ENCODE measurements at places on chromosomes 1 and 21.

DNA sequence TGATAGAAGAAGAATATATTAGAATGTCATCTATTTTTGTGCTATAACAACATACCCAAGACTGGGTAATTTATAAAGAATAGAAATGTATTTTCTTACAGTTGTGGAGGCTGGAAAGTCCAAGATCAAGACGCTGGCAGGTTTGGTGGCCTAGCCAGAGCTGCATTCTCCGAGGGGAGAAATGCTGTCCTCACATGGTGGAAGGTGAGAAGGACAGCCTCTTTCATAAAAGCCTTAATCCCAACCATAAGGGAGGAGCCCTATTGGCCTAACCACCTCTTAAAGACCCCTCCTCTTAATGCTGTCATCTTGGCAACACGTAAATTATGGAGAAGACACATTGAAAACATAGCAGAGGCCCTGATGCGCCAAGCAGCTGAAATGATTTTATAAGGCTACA lies 60.1 kb upstream of the KAZN start:
- no peak for DNase-seq

GRCh38 chr1:53634571-53634979 lies 104.4 kb downstream of the GLIS1 start:
- no peak for DNase-seq

DNA sequence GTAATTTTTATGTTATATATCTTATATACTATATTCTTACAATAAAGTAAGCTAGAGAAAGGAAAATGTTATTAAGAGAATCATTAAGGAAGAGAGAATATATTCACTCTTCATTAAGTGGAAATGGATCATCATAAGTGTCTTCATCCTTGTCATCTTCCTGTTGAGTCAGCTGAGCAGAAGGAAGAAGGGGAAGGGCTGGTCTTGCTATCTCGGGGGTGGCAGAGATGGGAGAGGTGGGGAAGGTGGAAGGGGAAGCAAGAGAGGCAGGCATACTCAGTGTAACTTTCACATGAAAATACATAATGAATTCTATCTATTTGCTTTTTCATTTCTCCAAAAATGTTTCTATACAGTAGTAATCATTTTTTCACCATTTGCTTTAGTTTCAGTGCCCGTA lies 5.1 kb downstream of the DNASE2B start:
- peak; percentile 21 for DNase-seq

DNA sequence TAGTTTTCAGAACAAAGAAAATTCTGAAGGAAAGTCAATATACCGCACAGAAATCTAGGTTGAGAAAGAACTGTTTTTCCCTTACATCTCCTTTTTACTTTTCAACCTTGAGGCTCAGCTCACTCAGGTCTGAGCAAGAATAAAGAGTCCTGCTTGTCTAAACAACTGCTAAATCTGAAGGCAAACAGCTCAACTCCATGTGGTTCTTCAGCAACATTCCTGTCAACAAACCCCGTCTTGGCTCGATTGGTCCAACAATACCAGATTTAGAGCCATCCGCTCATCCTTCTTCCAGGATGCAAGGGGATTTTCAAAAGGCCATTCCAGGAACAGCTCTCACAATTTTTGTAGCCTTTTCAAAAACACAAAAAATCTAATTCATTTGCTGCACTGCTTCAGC lies 119.8 kb downstream of the HLCS start:
- DNase-seq: no peak

DNA sequence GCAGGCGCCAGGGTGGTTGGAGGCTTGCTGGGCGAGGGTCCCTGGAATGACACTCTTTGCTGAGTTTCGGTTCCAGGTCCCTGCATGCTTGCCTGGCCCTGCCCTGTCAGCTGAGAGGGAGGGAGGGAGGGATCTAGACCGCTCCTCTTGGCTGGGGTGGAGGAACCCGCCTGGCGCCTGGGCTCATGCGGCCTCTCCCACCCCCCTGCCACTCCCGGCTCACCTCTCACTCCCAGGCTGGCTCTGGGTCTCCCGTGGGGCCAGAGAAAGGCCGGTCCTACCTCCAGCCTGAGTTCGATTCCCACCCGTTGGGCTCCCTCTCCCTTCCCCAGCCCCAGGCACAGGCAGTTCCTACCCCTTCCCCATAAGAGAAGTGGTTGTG lies 19.0 kb upstream of the IFNLR1 start:
- DNase-seq: no peak

GRCh38 chr1:154442006-154442740 lies 37.0 kb downstream of the IL6R start:
- DNase-seq: no peak

DNA sequence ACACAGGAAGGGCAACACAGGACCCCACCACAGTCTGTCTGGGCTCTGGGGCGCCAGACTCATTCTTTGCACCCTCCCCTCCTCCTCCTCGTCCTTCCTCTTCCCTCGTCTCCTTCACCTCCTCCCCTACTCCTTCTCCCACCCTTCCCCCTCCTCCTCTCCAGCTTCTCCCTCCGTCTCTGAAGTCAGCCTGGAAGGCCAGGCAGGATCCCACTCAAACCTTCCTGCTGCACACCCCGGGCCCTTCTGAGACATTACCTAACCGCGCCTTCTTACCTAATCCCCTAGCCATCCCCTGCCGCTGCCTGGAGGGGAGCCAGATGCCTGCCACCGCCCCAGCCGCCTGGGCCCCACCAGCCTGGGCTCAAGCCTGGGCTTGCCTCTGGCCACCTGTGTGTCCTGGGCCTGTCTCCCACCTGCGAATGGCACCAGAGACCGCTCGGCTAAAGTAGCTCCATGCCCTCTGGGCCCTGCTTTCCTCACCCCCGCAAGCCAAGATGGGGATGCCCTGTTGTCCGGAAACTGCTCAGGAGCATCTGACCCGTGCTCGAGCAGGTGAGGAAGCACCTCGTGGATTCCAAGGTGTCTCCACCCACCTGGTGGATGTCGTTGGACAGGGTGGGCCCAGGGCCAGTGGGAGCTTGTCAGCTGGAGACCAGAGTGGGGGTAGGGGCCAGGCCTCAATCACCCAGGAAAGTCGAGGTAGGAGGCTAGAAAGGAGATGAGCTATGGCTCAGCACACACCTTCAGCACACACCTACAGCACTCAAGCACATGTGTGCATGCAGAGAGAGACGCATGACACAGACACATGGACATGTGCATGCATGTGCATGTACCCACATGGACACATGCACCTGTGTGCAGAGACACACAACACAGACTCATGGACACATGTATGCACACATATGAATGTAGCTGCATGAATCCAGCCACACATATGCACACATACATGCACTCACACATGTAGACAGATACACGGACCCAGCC lies 31.9 kb downstream of the WNT9A start:
- no peak for DNase-seq

GRCh38 chr1:192224396-192224795 lies 66.1 kb downstream of the RGS18 start:
- DNase-seq: no peak

DNA sequence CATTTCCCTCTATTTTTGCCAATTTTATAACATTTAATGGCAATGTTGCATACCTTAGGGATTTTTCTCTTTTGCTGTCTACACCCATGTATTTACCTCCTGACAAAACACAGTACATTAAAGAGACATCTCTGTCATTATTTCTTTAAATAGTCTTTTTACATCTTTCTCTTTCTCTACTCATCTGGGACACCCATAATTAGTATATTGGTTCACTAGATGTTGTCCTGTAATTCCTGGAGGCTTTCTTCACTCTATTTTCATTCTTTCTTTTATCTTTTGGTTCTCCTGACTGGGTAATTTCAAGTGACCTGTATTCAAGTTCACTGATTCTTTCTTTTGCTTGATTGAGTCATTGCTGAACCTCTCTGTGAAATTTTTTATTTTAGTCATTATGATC lies 74.3 kb downstream of the FCRL5 start:
- DNase-seq: no peak

DNA sequence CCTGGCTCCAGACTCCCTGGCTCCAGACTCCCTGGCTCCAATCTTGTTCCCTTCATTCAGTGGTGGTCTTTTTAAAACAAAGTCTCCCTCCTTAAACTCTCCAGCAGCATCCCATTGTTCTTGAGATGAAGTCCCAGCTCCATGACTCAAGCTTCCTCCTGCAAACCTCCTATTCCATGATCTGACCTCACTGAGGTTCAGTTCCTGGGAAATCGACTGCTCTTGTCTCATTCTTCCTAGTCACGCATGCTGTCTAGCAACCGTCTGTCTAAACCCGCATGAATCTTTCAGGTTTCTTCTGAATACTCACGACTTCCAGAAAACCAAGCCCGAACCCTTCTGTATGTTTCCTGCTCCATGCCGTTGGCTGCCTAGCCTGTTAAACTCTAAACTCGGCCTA lies 91.9 kb downstream of the RAVER2 start:
- DNase-seq: no peak

GRCh38 chr1:104291156-104291555 lies 541.5 kb downstream of the AMY1C start:
- DNase-seq: no peak

DNA sequence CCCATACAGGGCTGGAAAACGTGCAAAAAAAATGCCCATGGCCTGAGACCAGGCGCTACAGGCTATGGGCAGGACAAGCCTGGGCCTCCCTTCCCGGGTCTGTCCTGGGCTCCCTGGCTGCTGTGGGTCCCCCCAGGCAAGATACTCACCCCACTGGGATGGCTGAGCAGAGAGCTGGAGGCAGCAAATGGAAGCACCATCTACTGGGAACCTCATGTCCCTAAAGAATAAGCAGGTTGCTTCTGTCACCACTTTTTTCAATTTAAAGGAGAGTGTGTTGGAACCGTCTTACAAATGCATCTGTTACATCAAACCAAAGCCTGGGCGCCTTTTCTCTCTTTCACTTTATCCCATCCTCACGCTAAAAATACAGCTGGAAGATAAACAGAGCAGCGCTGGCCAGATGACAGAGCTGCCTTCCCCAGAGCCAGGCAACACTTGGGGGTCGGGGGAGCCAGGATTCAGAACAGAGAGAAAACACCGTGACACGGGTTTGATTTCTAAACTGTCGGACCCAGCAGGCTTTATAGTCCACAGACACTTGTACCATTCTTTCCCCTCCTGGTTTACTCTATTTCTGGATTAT lies 262.1 kb upstream of the VAMP3 start:
- no peak for DNase-seq

- DNase-seq: no peak
Observed at GRCh38 chr1:179241530-179242097, 12.1 kb upstream of the ABL2 start.

- DNase-seq: peak; percentile 28
Observed at GRCh38 chr1:178543290-178543607, 30.3 kb downstream of the TEX35 start.

DNA sequence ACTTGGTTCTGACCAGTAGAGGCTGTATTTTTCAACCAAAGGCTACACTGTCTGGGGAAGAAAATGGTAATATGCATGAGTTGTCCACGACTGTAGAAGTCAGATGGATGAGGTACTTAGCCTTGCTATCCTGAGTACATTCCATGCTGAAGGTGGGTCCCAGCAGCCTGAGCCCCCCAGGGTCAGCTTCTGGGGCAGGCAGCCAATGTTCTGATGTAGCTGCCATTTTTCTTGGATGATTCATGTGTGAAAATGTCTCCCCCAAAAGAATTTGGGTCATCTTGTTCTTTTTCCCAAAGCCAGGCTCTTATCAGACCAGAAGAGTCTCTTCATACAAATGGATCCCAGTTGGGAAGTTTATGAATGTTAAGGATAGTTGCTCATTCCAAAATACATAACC lies 172.2 kb upstream of the UBE2U start:
- DNase-seq: no peak

DNA sequence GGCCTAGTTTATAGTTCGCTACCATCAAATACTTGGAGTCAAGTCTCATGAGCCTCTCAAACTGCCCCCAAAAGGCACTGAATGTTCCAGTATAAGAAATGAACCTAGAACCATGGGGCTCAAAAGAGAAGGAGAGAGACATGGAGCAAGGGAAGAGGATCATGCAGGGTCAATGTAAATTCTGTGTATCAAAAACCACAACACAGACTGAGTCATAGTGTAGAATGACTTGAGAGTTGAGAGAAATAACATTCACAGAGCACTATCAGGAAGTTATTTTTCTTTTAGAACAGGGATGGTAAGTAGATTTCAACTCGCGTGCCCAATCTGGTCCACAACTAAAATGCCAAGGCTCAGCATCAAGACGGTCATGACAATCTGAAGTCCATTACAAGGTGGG lies 59.8 kb downstream of the GNG12 start:
- DNase-seq: no peak

- DNase-seq: no peak
Observed at GRCh38 chr1:180273066-180273465, 43.0 kb downstream of the LHX4 start.

DNA sequence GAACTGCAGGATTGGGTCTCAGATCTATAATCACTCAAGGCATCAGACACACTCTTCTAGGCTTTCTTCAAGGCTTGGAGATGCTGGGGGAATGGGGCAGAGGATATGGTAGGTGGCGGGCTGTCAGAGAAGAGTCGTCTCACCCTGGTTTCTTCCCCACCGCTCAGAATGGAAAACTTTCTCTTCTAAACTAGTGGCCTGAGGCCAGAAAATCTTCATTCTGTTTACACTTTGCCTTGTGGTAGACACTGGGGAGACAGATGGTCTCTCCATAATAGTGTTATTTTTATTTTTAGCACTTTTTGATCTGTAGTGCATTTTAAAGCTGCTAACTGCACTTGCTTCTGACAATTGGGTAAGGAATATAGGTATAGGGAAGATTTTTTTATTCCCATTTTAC lies 2.6 kb downstream of the PRELP start:
- no peak for DNase-seq

GRCh38 chr1:204751480-204751879 lies 65.9 kb upstream of the LRRN2 start:
- DNase-seq: no peak

GRCh38 chr1:244340396-244340795 lies 111.3 kb downstream of the ADSS2 start:
- no peak for DNase-seq

GRCh38 chr1:116309090-116309870 lies 63.8 kb upstream of the ATP1A1 start:
- no peak for DNase-seq

Measured in CD4-positive, alpha-beta T cell treated with Interleukin-15 for 1 hour (primary cell).